ENCODE measurements at places on chromosomes 1 and 21.

DNA sequence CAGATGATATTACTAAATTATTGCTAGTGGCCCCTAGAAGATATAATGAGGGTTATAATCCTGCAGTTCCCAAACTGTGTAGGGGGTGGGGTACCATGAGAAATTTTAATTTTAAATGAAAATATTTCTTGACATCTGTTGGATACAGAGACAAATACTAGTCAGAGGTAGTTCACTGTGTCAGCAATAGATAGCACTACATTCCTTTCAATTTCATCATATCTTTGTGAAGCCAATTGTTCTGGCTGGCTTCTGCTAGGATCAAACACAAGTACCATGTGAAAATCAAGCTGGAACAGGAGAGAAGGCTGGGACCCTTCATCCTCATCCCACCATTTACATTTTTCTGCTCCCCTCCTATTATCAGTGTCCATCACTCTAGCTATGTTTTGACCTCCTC is 208.1 kb downstream of the USH2A start:
- DNase-seq: no peak

DNA sequence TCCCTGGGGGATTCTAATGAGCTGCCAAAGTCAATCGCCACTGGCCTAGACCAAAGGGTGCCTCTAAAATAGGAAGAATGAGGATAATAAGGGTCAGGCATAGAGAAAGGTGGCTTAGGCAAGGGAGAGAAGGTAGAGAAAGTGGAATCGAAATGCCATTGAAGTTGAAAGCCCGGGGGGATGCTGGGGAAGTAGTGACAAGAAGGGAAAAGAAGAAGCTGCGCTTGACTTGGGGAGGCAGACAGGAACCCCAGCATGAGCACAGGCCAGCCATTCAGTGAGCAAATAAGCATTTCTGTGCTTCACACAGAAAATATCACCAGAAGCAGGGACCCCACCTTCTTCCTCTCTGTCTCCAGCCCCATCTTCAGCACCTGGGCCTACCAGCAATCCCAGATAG is 1.5 kb downstream of the CD2 start:
- DNase-seq: no peak

DNA sequence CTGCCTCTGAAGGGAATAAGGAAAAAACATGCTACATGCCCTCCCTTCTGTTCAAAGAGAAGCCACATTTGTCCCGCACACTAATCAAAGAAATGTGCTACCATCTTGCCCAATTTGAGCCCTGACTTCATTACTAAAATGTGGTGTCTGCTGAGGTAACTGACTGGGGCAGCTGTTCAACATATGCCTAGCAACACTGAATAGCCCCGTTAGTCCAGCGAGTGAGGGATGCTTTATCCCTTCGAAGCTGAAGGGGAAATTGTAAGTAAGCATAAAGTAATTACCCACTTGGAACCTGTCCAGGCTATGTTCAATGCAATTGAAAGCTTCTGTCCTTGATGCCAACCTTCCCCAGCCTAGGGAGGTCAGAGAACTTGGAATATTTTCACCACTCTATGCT is 310.6 kb downstream of the SEC16B start:
- peak; percentile 19 for DNase-seq

GRCh38 chr1:192151176-192151575 is 7.1 kb upstream of the RGS18 start:
- no peak for DNase-seq

GRCh38 chr1:53316424-53316765 is 11.5 kb downstream of the LRP8 start:
- no peak for DNase-seq

GRCh38 chr1:42130061-42130660 is 23.0 kb upstream of the GUCA2B start:
- DNase-seq: no peak

- no peak for DNase-seq
Observed at GRCh38 chr1:179788259-179788658, 45.2 kb downstream of the FAM163A start.

- no peak for DNase-seq
Observed at GRCh38 chr1:17837233-17838030, 82.3 kb downstream of the ACTL8 start.

GRCh38 chr1:17686258-17686657 is 68.9 kb upstream of the ACTL8 start:
- no peak for DNase-seq

DNA sequence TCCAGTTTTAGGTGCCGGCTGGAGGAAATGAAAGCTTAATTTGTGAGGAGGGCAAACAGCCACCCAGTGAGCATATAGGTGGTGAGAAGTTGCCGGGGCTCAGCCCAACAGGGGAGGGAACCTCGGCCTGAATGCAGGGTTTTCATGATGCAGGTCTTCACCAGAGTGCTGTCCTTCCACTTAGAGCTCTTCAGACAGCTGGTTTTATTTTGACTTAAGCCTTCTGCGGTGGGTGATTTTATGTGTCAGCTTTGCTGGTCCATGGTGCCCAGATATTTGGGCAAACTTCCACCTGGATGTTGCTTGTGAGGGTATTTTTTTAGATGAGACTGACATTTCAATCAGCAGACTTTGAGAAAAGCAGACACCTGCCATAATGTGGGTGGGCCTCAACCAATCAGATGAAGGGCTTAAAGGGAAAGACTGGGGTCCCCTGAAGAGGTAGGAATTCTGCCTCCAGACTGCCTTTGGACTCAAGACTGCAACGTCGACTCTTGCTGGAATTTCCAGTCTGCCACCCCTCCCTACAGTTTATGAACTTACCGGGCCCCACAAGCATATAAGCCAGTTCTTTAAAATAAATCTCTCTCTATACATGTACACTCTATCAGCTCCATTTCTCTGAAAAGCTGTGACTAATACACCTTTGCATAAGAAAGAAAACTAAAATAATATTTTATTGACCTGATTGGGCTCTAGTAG is 72.8 kb downstream of the RHOU start:
- DNase-seq: no peak

GRCh38 chr1:20739225-20739624 is 6.7 kb upstream of the SH2D5 start:
- DNase-seq: no peak

- DNase-seq: no peak
Observed at GRCh38 chr1:21124846-21125245, 51.9 kb downstream of the EIF4G3 start.

GRCh38 chr1:197314682-197315081 is 46.6 kb downstream of the CRB1 start:
- DNase-seq: no peak

DNA sequence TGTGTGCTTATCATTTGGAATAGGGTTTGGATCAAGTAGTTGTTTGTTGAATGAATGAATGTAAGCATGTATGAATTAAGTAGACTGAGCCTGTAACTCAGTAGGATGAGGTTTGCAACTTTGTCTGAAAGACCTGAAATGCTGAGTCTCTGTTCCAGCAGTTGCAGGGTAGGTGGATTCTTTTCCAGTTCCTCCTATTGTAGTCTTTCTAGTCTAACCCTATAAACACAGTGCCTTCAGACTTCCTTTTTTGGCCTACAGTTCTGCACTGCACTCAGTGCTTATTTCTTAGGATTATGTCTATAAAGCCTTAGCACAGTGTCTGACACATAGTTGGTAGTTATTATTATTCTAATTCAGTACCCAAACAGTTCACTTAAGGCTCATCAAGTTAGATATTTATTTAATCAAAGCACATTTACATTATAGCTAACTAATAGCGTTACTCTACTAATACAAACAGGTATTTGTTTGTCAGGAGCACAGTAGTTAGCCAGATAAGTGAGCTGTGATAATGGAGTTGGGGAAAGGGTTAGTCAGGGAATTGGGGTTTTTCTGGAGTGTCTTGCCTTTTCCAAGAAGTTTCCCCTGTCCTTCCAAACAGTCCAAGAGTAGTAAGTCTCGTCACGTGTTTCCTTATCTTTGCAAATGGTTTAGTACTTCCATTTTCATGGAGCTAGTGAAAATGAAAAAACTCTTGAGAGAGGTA is 45.0 kb downstream of the ABCD3 start:
- no peak for DNase-seq

GRCh38 chr21:46600305-46600704 is 4.6 kb downstream of the S100B start:
- DNase-seq: no peak

GRCh38 chr1:30673395-30673794 is 50.0 kb downstream of the MATN1 start:
- DNase-seq: no peak

DNA sequence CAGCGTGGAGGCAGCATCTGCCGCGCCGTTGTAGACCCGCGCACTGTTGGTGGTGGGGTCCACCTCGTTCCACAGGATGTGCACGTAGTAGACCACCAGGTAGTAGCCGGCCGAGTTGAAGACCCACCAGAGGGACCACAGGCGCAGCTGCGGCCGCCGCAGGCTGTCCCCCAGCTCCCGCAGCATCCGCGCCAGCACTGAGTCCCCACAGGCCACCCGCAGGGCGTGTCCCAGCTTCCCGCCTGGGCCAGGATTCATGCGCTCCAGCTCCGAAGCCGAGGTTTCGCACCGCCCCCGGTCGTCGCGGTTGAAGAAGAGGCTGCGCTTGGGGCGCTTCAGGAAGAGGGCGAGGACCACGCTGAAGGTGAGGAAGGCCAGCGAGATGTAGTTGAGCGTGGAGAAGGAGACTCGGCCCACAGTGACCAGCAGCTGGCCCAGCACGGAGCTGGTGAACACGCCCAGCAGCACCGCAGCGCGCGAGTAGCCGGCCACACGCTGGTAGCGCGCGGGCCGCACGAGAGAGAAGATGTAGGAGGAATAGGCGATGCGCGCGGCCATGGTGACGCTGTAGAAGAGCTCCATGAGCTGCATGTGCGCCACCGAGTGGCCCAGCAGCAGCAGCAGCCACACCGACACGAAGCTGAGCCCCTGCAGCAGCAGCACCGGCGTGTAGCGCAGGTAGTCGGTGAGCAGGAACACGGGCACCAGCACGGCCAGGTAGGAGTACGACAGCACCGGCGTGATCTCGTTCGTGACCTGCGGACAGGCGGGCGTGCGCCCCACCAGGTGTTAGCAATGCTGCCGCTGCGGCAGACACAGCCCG is 10.6 kb downstream of the SLC19A1 start:
- no peak for DNase-seq

- DNase-seq: no peak
Observed at GRCh38 chr21:36909901-36910561, 56.4 kb downstream of the HLCS start.

DNA sequence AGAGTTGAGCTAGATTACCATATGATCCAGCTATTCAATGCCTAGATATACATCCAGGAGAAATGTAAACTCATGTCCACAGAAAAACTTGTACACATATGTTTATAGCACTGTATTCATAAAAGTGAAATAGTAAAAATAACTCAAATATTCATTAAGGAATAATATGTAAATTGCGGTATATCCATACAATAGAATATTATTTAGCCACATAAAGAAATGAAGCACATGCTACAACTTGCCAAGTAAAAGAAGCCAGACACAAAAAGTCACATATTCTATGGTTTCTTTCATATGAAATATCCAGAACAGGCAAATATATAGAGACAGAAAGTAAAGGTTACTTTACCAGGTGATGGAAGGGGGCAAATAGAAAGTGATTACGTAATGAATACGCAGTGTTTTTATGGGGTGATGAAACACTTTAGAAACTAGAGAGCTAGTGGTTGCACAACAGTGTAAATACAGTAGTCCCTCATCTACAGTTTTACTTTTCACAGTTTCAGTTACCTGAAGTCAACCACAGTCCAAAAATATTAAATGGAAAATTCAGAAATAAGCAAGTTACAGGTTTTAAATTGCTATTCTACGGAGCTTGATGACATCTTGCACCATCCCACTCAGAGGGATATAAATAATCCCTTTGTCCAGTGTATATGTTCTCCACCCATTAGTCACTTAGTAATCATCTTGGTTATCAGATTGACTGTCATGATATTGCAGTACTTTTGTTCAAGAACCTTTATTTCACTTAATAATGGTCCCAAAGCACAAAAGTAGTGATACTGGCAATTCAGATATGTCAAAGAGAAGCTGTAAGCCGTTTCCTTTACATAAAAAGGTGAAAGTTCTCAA is 62.3 kb downstream of the ZNF644 start:
- no peak for DNase-seq

GRCh38 chr21:36010801-36011200 is 49.5 kb downstream of the SETD4 start:
- no peak for DNase-seq
